NCI-H2081 treated with DMSO at 0.1 percent for 48 hours (cell line): ENCODE measurements at places on chromosomes 11 and 22.

DNA sequence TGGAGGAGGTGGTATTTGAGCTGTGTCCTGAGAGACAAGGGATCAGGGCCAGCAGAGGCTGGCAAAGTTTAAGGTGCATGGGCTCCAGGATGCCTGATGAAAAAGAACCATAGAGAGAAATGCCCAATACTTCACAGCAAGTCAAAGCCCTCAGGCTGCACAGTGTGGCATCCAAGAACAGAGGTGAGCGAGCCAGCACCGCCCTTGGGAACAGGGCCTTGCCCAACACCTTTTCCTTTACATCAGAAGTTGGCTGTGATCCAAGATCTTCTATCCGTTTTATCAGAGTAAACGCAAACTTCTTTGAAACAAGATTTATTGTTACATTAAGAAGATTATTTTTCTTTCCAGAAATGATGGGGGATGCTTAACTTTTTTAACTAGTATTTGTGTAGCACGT is 1.4 kb downstream of the B3GNT6 start:
- DNase-seq, result no peak

DNA sequence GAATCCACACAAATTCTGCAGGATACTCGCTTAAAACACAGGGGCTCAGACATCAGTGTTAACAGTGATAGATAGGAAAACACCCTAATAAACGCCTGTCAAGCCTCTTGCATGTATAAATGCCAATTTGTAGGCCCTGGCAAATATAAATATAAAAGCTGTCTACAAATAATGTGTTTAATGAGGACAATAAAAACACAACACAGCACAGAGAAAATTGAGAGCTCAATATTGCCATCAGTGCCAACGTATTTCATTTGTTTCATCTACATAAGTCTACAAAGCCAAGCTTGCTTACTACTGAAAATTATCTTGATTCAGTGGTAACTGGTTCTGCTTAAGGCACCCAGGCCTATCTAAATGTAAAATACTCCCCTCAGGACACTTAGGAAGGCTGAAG is 1387.0 kb upstream of the TENM4 start:
- no peak for DNase-seq

DNA sequence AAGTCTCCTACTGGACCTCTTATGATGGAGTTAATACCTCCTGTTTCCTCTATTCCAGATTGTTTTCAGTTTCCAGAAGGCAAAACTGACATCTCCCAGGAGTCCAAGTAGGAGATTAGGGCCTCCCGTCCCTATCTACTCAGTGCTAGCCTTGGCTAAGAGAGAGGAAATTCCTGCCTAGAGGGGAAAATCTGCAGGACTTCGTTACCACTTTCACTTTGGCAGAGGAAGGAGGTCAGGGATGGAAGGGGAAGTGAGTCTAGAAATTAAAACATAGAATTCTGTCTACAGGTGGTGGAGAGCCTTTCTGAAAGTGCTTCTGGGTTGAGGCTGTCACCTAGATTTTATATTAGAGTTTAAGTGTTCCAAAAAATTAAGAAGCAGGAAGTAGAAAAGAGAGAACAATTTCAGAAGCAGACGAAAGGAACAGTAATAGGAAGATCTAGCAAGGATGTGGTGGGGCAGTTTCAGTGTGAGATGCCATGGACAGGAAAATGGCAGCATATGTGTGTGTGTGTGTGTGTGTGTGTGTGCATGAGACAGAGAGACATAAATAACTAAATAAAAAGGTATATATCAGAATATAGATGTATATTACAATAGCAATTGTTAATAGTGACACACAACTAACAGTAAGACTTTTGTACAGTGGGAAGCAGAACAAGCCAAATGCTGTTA is 2.4 kb upstream of the TRIM68 start:
- DNase-seq, result no peak

DNA sequence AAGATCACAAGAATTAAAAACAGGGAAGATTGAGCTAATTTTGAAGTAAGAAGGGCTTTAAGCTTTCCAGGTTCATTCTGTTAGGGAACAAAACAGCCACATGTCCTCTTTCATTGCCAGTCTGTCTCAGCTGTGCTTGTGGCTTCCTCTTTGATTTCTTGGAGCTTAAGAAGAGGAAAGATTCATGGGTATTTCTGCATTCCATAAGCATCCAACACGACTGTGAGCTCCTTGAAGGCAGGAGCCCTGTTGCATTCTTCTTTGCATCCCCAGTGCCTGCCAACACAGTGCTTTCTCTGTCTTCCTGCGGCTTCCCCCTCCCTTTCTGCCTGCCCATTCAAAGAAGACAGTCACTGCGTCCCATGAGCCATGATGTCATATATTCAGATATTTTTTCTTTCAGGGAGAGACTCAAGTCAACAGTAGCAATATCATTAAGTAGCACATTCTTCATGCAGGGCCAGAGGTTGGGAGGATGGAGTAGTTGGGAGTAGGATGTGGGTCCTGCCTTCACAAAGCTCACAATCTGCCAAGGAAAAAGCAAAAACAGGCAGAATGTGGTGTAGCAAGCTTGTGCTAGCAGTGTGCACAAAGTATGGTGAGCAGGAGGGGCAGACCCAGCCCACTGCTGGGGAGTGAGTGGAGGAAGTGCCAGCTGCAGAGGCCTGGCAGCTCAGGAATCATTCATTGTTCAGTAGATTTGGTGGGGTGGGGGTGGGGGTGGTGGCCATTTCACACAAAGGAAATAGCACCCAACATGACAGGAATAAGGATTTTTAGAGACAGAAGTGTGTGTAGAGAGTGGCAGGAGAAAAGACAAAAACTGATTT is 162.1 kb upstream of the RASSF10 start:
- DNase-seq, result no peak

DNA sequence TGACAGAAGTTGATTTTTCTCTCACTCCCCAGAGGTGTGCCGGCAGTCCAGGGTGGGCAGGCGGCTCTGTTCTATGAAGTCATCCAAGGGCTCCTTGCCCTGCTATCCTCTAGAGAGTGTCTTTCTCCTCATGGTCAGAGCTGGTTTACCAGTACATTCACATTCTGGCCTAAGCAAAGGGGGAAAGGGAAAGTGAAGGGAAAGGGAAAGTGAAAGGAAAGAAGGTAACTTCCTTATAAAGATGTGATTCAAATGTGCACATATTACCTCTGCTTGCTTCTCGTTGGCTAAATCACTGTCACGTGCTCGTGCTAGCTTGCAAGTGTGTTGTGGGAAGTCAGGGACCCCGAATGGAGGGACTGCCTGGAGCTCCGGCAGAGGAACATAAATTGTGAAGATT is 2.9 kb upstream of the HTATIP2 start:
- DNase-seq, result no peak

DNA sequence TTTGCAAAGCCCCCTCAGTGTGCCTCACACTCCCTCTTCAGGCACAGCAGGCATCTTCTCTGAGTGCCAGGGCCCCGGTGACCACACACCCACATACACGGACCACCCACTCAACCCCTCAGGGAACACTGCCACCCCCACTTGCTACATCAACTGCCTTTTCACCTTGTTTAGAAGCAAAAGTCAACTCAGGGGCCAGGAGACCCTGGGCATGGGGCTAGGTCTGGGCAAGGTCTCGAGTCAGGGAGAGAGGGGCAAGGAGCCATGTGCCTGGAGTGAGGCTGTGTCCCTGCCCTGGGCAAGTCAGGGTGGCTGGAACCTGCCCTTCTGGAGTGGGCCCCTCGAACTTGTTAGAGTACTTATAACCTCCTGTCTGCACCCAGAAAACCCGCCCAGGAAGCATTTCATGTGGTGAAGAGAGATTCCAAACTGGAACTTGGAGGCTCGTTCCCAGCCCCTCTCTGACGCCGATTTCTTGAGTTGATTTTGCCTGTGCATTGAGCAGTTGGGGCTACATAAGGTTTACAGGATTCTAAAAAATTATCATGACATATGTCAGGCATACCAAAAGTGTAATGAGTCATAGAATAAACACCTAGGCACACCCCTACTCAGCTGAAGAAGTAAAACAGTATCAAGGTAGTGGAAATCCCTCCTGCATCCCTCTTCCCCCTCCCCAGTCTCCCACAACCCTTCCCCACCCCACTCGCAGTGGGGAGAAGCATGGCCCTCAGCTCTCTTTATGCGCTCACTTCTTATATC is 74.3 kb downstream of the MYEOV start:
- no peak for DNase-seq

GRCh38 chr11:34994854-34995253 is 78.4 kb downstream of the PDHX start:
- no peak for DNase-seq

- no peak for DNase-seq
Observed at GRCh38 chr11:11813288-11813962, 28.3 kb upstream of the USP47 start.
